Activated CD4-positive, alpha-beta T cell treated with anti-CD3 and anti-CD28 coated beads for 24 hours (primary cell): ENCODE measurements at places on chromosomes 2 and 18.
A peak's percentile ranks its signal among the peaks of the same experiment; 100 is the strongest.

DNA sequence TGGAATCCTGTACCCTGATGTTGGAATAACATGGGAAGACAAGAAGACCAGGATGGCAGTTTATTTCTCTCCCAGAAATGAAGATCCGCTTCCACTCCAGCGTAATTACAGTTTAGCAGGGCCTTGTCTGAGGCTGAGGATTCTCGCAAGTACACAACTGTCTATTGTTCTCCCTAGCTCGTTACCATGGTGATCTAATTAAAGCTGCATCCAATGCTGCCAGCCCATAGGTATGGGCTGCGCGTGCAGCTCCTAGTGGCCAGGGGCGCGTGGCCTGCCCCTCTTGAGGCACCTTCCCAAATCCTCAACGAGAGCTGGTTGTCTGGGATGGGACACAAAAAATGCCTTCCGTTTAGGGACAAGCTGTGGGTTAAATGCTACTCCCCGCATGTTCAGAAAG is 344.9 kb downstream of the CYRIA start:
- DNase-seq = no peak

GRCh38 chr2:24122366-24123194 is 554 bp downstream of the PFN4 start:
- no peak for DNase-seq

- DNase-seq = peak; percentile 1
These were observed at the start of gene LGALSL for GRCh38 chr2:64453770-64454385. Gene LGALSL (plus strand): TSS chr2:64454162. CDS start chr2:64454546, 384 bp downstream.

DNA sequence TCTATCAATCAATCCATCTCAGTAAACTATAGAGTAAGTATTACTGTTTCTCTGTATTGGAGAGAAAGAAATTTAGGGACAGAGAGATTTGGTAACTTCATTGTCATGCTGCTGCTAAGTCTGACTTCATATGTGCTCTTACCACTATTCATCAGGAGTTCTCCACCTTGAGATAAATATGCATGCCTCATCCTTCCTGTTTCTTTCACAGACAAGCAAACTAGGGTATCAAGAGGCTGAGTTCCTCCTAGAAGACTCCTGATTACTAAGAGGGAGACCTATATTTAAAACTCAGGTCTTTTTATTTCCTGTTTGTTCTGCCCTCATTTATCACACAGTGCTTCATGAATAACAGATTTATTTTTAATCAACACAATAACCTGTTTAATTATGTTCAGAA is 34.1 kb downstream of the RIT2 start:
- no peak for DNase-seq

GRCh38 chr2:43219383-43220228 is 6.8 kb downstream of the ZFP36L2 start:
- DNase-seq = peak; percentile 62

DNA sequence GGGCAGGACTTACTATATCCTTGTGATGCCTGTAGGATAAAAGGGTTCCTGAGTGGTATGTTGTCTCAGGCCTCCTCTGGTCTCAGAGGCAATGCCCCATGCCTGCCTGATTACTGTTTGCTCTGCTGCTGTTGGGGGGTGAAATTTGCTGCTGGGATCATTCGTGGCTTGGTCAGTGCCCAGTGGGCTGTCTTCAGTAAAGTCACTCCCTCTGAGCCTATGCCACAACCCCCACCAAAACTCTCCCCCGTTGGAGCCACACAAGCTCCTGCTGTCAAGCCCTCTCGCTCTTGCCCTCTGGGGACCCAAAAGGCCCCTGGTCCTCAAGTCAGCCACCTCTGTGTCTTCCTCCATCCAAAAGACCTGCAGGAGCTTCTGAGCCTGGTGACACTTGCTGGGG is 38.6 kb upstream of the TGIF1 start:
- DNase-seq = no peak

DNA sequence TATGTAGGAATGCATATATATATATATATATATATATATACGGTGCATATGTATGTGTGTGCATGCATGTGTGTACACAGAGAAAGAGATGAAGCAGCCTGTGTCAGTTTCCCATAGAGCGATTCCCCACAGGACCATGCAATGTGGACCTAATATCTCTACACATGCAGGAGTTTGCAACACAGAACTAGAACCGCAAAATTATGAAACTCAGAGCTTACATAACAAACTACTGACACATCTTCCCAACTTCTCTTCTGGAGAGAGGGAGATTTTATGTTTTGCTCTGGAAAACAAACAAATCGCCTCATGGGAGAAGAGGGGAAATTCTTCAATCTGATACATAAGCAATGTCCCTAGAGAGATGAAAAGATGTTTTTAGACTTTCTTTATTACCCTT is 377.2 kb downstream of the LRATD1 start:
- no peak for DNase-seq

- DNase-seq = no peak
These were observed 223.6 kb downstream of the C1D start for GRCh38 chr2:67839242-67839641.

- no peak for DNase-seq
These were observed 35.6 kb downstream of the OSBPL6 start for GRCh38 chr2:178229927-178230326.

- DNase-seq = no peak
These were observed 986.7 kb upstream of the CDH2 start for GRCh38 chr18:29163596-29163995.

DNA sequence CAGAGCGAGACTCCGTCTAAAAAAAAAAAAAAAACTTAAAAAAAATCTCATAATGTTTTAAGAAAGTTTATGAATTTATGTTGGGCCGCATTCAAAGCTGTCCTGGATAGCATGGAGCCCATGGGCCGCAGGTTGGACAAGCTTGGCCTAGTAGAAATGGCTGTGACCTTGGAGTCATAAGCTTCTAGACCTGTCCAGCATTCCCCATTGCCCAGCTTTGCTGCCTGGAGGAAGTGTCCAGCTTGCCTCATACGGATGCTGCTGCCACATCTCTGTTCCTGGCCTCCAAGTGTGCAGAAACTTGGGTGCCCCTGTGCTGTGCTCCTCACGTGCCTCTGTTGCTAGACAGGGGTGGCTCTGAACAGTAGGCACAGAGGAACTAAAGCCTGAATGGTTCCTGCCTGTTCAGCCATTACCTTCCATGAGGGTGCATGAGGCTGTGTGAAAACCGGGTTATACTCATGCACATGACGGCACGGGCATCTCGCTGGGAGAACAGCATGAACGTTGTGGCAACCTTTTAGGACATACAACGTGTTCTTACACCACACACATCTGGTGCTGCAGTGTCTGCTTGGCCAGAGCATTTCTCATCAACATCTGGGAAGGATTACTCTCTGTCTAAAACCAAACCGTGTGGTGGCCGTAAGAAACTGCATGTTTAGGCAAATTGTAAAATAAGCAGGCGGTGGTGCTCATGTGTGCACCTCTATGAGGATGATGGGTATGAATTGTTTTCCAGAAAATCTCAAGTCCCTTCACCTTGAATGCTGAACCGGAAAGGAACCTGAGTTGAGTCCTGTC is 38.2 kb downstream of the FHOD3 start:
- no peak for DNase-seq

GRCh38 chr2:121178730-121179129 is 106.3 kb downstream of the TFCP2L1 start:
- DNase-seq = no peak

GRCh38 chr2:189347540-189347939 is 93.7 kb upstream of the WDR75 start:
- no peak for DNase-seq

GRCh38 chr2:103138123-103138901 is 376.5 kb downstream of the TMEM182 start:
- DNase-seq = no peak

DNA sequence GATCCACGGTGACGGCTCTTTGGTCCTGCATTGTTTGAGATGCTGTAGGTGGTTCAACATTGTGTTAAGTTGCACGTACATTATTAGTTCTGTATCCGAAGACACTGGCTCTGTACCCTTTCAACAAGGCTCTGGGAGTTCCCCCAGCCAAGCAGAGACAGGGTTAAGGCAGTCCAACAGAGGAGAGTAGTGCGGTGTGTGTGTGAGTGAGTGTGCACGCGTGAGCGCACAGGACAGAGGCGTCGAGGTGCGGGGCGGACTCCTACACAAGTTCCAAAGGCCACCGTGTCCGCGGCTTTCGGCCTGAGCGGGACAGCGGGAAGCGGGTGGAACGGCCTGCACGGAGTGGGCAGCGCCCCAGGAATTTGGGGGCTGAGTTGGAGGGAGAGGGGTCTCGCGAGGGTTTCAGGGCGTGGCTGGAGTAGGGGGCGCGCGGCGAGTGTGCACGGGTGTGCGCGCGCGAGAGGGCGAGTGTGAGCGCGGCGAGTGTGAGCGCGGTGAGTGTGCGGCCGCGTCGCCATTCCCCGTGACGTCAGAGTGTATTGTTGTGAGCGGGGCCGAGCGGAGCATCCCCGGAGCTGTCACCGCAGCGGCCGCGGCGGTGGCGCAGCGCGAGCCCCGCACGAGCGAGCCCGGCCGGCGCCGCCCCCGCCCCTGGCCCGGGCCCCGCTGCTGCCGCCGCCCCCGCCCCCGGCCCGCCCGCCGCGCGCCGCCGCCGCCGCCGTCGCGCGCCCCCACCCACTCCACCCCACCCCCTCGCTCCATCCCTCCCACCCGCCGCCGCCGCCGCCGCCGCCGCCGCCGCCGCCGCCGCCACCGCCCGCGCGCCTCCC is at the start of gene ASXL3:
Gene ASXL3, plus strand, starts transcription at position 535 of the 833 bp plus-strand sequence. CDS start 413 bp downstream, outside the sequence.
- DNase-seq = no peak

GRCh38 chr2:20072436-20073158 is 21.2 kb upstream of the LAPTM4A start:
- no peak for DNase-seq

DNA sequence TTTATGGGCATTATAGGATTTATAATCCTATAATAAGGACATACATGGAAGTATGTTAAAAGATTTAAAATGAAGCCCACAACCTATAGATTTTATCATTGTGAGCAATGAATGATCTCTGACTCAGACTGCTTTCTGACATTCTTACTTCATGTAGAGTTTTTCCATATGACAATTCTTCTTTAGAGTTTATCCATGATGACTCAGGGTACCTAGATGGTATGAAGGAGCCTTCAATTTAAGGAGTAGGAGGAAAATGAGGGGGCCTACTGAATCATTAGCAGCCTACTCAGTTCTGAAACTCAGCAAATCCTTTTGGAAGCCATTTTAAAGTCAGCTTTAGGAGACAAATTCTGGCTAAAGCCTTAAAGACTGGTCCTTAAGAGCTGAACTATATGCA is 10.4 kb downstream of the PELI1 start:
- no peak for DNase-seq

DNA sequence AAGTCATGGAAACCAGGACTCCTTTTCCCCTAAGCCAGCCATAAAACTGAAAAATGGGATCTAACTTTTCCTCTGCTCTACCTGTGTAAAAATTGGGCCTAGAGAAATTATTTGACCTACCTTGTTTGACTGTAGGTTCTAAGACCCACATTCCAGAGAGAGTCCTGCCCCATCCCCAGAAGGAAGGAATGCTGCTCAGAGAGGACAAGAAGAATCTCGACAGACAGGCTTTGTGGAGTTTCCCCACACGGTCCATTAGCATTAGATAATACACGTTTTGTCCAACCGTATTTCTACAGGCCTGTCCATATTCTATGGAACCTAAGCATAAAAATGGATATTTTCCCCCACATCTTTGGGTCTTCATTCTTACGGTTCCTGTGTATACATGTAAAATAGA is 403.3 kb downstream of the METTL4 start:
- DNase-seq = no peak

DNA sequence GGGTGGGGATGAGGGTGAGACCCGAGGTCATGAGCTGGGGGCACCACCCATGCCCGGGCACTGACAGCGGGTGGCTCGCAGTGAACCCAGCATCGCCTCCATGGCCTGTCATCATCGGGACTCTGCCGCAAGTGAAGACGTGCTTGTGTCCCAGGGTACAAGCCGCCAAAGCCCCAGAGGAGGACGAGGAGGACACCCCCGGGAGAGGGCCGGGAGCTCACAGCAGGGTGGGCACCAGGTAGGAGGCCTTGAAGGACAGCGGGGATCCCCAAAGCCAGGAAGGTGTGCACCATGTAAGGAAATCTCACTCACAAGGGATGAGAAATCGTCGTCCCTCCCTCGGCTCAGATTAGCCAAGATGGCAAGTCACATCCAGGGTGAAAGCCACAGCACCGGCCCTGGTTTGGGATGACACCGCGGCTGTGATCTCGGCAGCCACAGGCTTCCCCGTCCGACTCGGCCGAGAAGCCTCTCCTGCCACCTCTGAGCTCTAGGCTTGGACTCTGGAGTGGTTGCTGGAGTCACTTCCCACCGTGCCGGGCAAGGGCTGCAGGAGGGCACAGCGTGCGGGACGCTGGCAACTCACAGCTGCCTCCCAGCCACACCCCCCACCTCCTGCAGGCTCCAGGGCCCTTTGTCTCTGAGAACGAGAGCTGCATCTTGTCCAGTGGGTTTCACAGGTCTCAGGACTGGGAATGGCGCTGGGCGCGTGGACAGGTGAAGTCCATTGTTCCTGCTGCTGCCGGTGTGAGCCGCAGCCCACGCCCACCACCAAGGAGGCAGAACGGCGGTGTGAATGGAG is 81.6 kb upstream of the CTDP1 start:
- no peak for DNase-seq

DNA sequence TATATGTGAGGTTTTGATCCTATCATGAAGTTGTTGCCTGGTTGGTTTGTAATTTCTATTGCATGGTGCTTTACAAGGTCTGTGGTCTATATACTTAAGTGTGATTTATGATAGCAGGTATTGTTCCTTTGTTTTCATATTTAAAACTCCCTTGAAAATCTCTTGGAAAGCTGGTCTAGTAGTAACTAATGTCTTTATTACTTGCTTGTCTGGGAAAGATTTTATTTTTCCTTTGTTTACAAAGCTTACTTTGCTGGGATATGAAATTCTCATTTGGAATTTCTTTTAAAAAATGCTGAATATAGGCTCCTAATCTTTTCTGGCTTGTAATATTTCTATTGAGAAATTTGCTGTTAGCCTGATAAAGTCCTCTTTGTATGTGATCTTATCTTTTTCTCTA is 862.9 kb upstream of the NXPH2 start:
- DNase-seq = no peak

- DNase-seq = no peak
These were observed 89.7 kb downstream of the KCTD1 start for GRCh38 chr18:26458526-26459232.

- DNase-seq = no peak
These were observed 52.7 kb upstream of the NPAS2 start for GRCh38 chr2:100767224-100767653.
